Pancreas (tissue), 10 donors: ENCODE measurements at places on chromosomes 11 and 22. TPM values are rescaled to one million over a fixed set of nuclear protein-coding genes. Genes with fewer than 3 reads are reported as not detected.

The CELSR1 gene
- total RNA-seq = 3.2 TPM

- no peak for DNase-seq
Measured at GRCh38 chr11:84929738-84930137, 697.4 kb downstream of the DLG2 start.

The MYOD1 gene
- total RNA-seq = not detected

- no peak for DNase-seq
Measured at GRCh38 chr22:46958658-46959057, 196.2 kb downstream of the TBC1D22A start.

The BTG4 gene
- total RNA-seq = not detected

The F2 gene
- not detected for total RNA-seq

The TSPAN18 gene
- total RNA-seq = 0.69 TPM

The ANKK1 gene
- 0.12 TPM for total RNA-seq

The TEX12 gene
- total RNA-seq = not detected

The MS4A14 gene
- 0.09 TPM for total RNA-seq

GRCh38 chr11:59267196-59267595 lies 54.5 kb upstream of the MPEG1 start:
- no peak for DNase-seq

- DNase-seq = no peak
Measured at GRCh38 chr11:17154409-17155159, 53.2 kb downstream of the PIK3C2A start.

The KCTD14 gene
- 13.1 TPM for total RNA-seq
